ENCODE measurements at places on chromosomes 4 and X. TPM values are rescaled to one million over a fixed set of nuclear protein-coding genes. Genes with fewer than 3 reads are reported as not detected.

DNA sequence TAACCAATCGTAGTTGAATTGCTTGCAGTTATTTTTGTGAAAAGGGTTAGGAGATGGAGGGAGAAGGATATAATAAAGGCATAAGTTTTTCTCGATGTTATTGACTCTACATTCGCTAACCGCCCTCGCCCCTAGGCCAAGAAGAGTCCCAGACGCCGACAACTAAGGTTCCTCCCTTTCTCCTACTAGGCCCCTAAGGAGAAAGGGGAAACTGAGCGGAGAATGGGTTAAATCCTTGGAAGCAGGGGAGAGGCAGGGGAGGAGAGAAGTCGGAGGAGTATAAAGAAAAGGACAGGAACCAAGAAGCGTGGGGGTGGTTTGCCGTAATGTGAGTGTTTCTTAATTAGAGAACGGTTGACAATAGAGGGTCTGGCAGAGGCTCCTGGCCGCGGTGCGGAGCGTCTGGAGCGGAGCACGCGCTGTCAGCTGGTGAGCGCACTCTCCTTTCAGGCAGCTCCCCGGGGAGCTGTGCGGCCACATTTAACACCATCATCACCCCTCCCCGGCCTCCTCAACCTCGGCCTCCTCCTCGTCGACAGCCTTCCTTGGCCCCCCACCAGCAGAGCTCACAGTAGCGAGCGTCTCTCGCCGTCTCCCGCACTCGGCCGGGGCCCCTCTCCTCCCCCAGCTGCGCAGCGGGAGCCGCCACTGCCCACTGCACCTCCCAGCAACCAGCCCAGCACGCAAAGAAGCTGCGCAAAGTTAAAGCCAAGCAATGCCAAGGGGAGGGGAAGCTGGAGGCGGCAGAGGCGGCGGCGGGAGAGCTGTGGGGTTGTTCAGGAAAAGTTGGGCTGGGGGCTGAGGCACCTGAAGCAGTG is 5.9 kb downstream of the ATOH1 start:
- H3K36me3 ChIP-seq: no peaks in the 10 kb centered on the region
- no peak for DNase-seq
- H3K27ac ChIP-seq: no peak overlapping the region
- H3K4me1 ChIP-seq: peaks cover 2% of the 10 kb centered on the region

Gene EDA2R
- 5.9 TPM for total RNA-seq

- no peaks in the 10 kb centered on the region for H3K27me3 ChIP-seq
- DNase-seq: no peak
- no peak overlapping the region for H3K4me3 ChIP-seq
Measured at GRCh38 chr4:85028910-85029309, 62.4 kb upstream of the WDFY3 start.

Gene MAGEA3
- not detected for total RNA-seq

- no peaks in the 10 kb centered on the region for H3K27me3 ChIP-seq
- DNase-seq: no peak
Measured at GRCh38 chrX:32116047-32116446, 1044.2 kb upstream of the FTHL17 start.

- H3K4me1 ChIP-seq: no peaks in the 10 kb centered on the region
- no peak overlapping the region for H3K4me3 ChIP-seq
- H3K27me3 ChIP-seq: no peaks in the 10 kb centered on the region
- DNase-seq: no peak
- H3K36me3 ChIP-seq: no peaks in the 10 kb centered on the region
- no peak overlapping the region for H3K27ac ChIP-seq
Measured at GRCh38 chr4:122045533-122045932, 93.7 kb upstream of the TRPC3 start.
